Smooth muscle cell of the brain vasculature (primary cell): ENCODE measurements at places on chromosomes 1 and 21.
A peak's percentile ranks its signal among the peaks of the same experiment; 100 is the strongest.

- DNase-seq = peak; percentile 41
Observed at GRCh38 chr1:244964112-244964971, 100.0 kb upstream of the HNRNPU start.

DNA sequence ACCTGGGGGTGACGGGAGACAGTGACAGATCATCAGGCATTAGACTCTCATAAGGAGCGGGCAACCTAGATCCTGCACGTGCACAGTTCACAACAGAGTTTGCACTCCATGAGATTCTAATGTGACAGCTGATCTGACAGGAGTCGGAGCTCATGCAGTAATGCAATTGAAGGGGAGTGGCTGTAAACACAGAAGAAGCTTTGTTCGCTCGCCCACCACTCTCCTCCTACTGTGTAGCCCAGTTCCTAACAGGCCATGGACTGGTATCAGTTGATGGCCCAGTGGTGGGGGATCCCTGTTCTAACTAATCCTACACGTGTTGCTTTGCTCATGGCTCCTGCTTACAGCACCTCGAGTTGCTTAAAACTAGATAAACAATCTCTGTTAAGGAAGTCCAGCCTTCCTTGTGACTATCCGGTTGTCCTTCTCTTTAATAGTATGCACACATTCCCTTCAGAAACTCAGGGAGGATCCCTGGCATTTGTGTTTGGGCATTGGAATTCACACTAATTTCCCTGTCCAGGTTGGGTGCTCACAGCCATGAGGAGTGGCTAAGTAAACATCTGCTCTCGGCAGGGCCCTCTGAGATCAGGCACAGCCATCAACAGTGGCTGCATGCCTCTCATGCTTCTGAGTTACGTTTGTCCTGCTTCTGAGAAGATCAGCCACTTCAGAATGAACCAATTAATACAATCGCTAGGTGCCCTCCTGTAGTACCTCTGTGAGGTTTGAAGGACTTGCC, 21.1 kb upstream of the F3 start:
- DNase-seq = no peak

- no peak for DNase-seq
Observed at GRCh38 chr1:81695741-81696140, 105.0 kb upstream of the ADGRL2 start.

DNA sequence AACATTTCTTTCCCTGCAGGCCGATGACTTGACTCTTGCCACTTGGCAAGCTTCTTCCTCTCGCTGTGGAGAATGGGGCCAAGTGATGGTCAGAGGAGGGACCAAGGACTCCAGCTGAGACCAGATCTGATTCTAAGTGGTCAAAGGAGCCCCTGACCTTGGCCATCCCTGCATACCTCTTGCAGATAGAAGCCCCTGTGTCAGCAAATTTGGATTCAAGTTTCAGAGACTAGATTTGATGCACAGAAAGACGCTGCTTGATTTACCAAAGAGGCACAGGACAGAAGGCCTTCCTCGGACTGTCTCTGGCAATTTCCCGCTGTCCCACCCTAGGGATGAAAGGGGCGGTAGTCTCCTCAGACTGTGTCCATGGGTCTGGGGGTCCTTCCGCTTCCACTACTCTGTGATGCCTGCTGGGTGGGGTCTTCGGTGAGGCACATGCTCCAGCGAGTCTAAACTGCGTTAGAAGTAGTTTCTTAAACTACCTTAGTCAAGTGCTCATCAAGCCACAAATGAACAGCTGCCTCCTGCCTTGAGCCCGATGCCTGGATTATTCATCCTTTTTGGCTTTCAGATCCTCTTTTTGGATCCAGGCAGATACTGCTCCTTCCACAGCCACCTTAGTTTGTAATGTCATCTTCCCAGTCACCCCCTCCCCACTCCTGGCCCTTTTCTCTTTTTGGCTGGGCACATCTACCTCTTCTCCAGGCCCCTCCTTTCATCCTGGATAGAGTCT, 31.8 kb upstream of the RBM15 start:
- DNase-seq = no peak

DNA sequence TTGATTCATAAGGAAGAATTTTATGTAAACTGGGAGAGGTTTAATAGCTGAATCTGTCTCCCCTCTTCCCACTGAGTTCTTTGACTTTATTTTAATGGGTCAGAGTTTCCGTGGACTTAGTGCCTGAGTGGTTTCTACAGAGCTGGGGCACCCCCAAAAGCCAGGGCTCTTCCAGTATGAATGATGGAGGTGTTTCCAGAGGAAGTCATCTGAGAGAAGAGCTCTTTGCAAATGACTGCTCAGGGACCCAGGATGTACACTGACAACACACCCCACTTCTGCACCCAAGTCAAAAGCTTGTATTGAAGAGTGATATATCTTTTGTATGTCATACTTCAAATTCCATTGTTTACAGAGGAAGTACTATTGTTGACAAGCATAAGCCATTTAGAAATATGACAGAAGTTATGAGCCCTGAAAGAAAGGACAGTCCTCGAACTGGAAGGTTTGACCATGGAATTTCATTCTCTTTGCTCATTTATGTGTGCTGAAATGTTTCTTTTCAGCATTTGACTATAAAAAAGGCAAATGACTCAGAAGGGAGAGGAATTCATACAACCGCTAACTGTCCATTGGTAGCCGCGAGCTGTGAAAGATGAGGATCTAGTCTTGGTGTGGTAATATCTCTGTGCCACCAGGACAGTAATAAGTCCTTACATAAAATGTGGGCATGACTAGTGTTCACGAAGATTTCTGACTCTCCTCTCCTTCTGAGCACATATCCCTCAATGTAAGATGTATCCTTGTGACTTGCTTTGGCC, 25.4 kb upstream of the LMX1A start:
- DNase-seq = no peak

DNA sequence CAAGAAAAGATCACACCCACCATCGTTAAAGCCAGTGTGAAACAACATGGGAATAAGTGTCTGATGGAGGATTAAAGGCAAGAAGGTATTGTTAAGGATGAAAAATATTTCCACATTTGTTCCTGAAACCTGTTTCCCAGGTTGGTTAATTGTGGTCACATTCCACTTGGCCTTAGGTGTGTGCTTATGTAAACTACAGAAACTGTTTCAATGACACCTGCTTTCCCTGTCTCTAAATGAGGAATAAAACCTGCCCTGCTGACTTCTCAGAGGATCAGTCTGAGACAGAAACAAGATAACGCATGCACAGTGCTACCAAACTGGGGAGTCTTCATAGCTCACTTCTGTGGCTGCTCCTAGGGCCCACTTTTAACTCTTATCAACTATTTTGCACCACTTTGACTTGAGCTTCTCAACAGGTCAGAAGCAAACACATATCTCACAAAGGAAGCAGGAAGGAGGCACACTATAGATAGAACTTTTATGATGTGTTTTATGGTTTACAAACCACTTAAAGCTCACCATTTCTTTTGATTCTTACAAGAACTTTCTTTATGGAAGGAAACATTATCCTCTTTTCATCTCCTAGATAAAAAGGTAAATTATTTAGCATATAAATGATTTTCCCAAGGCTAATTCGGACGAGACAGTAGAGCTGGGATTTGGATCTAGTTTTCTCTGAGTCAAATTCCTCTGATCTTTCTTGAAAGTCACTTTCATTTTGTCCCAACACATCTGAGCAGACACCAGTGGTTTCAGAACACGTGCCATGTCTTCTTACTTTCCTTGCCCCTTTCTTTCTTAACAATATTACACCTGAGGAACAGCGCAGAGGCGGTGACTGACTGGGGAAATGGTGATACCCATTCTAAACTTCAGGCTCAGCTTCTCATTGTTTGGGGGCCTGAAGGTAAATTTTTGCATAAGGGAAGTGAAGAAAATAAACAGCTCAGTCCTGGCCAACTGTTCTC, 33.4 kb downstream of the CYP2J2 start:
- no peak for DNase-seq

- no peak for DNase-seq
Observed at GRCh38 chr1:213423041-213423440, 372.0 kb downstream of the RPS6KC1 start.

GRCh38 chr21:41655259-41655658, 111.6 kb downstream of the RIPK4 start:
- no peak for DNase-seq

DNA sequence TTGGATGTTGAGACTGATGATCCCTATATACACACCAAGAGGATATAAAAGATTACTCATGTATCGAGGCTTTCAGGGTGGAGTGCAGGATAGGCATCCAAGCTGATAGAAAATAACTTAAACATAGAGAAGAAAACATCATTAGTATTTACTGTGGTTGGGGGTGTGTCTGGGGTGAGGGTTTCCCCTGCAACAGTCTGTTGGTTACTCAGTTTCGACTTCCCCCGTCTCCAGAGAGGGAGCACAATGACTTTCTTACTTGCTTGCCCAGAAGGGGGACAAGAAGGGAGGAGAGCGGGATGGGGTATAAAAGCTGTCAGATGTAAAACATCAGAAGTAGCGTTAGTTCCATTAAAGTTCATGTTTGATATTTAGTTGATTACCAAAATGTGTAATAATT, 717.4 kb upstream of the ZP4 start:
- DNase-seq = no peak

DNA sequence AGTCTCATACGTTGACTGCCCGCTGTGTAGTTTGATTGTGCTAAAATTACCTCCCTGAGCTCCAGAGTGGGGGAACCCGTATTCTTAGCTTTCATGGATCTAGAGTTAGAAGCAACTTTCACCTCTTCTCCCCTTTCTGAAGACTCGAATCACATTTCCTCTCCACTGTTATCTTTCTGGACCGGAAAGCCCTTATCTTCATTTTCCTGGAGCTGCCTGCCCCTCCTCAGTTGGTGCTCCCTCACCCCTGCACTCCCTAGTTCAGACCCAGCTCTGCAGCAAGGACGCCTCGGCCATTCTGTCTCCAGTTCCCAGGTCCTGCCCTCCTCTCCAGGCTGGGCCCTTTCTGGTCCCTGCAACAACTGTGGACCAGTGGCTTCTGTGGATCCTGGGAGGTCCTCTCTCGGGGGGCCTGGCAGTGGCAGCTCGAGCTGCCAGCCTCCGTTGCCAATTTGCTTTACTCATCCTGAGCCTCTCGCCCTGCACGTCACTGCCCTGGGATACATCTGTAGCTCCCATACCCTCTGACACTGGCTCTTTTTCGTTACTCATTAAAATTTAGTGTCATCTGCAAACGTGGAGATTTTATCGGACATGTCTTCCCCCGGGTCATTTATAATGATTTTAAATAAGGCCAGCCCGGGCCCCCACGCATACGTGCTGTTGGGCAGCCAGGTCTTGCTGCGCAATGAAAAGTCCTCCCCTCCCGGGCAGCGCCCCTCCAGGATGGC, 141.5 kb upstream of the VAMP3 start:
- DNase-seq = no peak

- no peak for DNase-seq
Observed at GRCh38 chr1:116989835-116990234, 11.7 kb upstream of the CD101 start.

DNA sequence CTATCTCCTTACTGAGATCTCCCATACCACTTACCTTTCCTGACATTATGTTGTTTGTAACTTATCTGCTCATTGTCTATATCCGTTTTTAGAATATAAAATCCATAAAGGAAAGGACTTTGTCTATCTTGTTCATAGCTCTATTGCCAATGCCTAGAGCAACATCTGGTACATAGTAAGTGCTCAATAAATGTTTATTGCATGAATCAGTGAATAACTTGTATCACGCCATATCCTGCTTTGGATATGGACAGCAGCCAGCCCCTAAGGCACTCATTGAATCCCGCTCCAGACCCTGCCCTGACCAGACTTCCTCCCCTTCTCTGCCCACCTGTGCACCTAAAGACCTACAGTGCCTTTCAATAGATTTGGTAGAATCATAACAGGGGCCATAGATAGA, 298.1 kb upstream of the PLXNA2 start:
- DNase-seq = no peak

DNA sequence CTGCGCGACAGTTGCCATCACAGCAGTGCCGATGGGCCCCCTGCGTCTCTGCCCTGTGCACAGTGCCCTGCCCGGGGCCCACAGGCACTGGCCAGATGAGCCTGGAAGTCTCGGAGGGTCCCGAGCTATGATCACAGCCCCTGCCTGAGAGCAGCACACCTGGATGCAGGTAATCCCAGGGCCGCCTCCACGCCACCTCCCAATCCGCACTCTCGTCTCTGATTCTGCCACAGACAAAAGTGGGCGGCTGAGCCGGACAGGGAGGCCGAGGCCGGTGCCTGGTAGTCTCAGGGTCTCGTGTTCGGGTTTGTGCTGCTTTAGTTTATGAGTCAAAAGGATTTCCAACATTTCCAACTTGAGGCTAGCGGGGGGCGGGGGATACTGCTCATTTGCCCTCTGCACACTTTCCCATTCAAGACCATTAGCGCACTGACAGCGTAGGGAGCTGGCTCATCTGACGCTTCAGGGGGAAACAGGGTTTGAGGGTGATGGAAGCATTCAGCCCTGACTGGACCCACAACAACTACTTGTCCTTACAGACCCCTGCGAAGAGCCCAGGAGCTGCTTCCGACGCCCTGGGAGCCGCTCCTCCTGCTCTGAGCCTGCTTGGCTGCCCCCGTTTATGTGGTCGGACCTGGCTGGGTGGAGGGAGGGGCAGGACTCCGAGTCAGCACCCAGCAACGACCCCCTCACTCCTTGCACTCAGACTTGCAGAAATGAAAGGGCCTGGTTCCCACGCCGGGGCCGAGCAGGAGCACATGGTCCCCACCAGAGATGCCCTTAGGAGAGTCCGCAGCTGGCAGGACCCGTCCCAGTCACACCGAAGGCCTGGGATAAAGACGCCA, 1.8 kb upstream of the TTC34 start:
- DNase-seq = no peak

DNA sequence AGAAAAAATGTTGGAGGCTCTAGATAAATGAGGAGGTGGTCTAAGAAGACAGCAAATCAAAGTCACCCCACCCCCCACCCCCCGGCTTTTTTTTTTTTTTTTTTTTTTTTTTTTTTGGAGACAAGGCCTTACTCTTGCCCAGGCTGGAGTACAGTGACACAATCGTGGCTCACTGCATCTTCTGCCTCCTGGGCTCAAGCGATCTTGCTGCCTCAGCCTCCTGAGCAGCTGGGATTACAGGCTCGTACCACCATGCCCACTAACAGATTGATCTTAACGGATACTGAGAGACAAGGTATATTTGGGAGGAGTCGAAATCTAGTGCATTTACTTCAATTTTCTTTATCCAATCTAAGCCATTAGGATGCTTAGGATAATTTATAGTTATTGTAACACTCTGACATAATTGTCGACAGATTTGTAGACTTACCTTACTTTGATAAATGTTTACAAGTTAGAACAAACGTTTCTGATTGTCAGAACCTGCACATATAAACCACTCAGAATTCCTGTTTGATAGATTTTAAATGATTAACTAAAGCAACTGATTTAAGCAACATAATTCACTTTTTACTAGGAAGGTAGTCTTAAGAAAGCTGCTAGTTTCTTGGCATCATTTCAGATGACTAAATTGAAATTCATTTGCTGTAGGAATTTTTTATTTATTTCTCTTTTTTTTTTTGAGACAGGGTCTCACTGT, 33.7 kb upstream of the NBL1 start:
- DNase-seq = no peak

DNA sequence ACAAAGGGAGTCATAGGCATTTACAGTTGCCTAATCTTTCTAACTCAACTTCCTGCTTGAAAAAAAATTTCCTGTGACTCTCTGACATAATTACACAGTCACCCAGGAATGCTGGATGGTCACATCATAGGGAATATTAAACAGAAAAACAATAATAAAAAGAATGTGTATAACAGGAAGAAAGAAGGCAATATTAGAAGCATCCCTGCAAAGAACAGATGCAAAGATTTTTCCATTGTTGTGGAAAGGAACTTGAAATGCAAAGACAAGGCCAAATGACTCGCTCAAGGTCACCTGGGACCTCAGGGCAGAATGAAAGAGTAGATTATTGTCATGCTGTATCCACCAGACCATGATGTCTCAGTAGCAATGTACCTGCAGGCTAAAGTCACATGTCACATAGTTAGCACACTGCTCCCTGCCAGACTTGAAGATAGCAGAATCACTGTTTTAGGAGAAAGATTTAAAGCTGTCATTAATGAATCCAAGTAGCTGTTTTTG, 184.3 kb downstream of the CYYR1 start:
- DNase-seq = no peak
